Right ventricle myocardium superior (tissue), 1 donor: ENCODE measurements at places on chromosomes 6 and 20. TPM values are rescaled to one million over a fixed set of nuclear protein-coding genes. Genes with fewer than 3 reads are reported as not detected.

RALGAPB gene
- total RNA-seq: 21.5 TPM

HLA-DRB5 gene
- 17.7 TPM for total RNA-seq

CCDC170 gene
- 0.65 TPM for total RNA-seq

PTPRK gene
- total RNA-seq: 27.9 TPM

SIGLEC1 gene
- 9.6 TPM for total RNA-seq

SLC22A3 gene
- 1.2 TPM for total RNA-seq

THBD gene
- 11.8 TPM for total RNA-seq

ABCC10 gene
- total RNA-seq: 9.8 TPM

RFX6 gene
- not detected for total RNA-seq

CASS4 gene
- total RNA-seq: 0.40 TPM

GGTLC1 gene
- total RNA-seq: not detected

CNBD2 gene
- total RNA-seq: 3.8 TPM

NUS1 gene
- 13.3 TPM for total RNA-seq

MEP1A gene
- not detected for total RNA-seq

- DNase-seq: no peak
Measured at GRCh38 chr20:46398963-46399362, 7.5 kb downstream of the ELMO2 start.

DNA sequence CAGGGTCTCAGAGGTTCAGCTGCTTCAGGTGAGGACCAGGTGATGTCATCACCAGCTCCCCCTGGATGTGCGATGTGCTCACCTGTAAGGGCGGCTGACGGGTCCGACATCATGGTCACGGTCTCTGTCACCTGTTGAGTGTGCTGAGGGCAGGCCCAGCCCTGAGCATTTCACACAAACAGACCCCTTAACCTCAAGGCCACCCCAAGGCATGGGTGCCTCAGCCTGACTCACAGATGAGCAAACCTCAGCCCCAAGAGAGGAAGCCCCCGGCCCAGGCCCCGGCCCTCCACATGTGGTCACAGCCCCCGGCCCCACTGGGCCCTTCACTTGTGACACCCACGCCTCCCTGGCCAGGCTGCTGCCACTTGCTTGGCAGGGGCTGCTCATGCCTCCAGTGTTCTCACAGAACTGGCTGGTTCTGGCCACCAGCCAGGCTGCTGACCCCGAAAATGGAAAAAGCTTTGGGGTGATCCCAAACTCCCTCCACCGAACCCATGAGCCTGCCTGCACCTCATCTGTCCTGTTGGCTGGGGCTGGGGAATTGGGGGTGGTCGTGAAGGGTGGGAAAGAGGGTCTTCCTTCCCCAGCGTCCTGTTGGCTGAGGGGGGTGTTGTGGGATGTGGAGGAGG lies 33.3 kb downstream of the PRR18 start:
- DNase-seq: no peak

- peak; percentile 77 for DNase-seq
Measured at GRCh38 chr20:48635791-48636267, 192.0 kb downstream of the PREX1 start.

DNA sequence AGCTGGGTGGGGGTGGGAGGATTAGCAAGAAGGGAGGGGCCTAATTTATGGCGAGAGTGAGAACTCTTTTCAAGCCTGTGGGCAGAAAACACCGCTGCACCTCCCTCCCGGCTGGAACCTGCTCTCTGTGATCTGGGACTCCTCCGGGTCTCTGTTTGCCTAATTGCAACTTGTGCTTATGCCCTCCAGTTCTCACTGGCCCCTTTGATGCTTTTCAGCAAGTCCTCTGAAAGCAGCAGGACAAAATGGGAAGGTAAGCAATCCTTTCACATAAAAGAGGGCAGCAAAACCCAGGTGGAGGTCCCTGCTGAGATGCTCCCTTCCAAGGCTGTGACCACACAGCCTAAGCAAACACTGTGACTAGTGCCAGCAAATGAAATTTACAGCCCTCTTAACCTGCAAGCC lies 523.0 kb upstream of the FLRT3 start:
- no peak for DNase-seq

DNA sequence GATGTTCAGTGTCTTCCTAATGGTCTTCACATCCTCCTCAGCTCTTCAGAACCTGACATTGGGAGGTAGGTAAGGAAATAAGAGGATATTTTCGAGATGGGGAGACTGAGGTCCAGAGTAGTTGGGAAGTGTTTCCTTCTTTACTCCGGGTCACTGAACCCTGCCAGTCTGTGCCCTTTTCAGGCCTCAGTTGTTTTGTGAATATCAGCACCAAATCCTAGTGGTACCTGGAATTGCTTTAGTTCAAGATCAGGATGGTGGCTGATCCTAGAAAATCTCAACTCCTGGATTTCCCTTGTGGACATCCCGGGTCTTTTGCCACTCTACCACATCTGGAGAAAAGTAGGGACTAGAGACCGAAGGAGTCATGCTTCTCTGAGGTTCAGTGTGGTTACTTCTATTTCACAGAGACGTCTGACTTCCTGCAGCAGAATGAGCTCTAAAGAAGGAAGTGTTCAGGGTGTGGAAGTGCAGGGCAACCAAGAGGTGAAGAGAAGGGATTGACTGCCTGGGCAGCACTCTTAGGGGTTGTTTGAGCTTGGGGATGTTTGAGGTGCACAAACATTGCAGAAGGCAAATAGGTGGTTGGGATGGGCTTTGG lies 995 bp downstream of the STK4 start:
- no peak for DNase-seq

DNA sequence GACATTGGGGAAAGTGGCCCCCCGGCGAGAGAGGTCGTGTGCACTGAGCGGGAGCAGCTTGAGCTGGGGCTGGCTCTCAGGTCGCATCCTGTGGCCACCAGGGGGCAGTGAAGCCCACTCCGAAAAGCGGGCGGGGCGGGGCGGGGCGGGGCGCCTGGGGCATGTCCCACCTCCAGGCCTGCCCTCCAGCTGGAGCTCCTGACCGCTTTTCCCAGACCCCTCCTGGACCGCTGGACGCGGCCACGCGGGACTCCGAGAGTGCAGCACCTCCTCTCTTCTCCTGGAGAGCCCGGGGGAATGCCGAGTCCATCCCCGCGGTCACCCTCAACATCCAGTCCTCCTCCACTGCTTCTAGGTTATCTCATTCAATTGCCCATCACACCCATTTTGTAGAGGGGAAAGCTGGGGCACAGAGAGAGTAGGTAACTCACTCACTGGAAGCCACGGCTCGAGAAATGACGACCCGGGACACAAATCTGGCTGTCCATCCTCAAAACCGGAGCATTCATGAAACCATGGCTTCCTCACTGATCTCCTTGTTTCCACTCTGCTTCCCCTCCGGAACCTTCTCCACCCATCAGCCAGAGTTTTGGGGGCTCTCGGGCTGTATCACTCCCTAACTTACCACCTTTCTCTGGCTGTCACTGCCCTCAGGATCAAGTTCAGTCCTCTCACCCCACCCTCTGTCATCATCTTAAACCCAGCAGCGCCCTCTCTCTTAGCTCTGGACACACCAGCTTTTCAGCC lies 24.1 kb downstream of the COX4I2 start:
- DNase-seq: peak; percentile 89

GRCh38 chr20:34164381-34164984 lies 52.4 kb upstream of the EIF2S2 start:
- no peak for DNase-seq

DNA sequence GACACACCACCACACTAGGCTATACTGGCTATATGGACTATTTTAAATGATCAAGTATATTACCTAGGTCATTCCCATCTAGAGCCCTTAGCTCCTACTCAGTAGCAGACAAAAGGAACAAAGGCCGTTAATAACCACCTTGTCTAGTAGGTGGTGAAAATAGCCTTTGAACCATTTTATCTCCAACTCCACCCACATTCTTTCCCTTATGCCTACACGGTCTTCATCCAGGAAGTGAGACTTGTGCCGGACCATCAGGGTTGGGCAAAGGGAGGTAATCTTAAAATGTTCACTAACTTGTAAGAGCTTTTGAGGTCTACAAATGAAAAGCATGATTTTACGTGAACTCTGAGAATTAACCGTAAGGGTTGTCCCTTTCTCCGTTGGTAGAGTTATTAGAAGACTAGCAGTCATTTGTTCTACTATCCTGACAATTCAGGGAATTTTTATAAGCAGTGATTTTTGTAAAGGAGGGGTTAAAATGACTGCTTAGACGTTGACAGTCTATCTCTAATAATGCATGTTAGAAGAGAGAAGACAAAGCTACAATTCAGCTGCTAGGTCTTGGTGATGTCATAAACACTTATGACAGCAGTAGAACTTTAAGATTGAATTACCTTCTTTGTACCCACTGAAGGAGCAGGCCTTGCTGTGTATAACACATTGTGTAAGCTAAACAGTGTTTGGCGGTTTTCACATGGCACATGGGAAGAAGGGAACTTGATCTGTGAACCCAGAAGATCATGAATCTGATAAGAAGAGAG lies 371.8 kb upstream of the JAG1 start:
- no peak for DNase-seq

- DNase-seq: no peak
Measured at GRCh38 chr20:38874460-38875174, 51.6 kb upstream of the FAM83D start.

- DNase-seq: no peak
Measured at GRCh38 chr6:52162940-52163908, 23.0 kb upstream of the IL17A start.

DNA sequence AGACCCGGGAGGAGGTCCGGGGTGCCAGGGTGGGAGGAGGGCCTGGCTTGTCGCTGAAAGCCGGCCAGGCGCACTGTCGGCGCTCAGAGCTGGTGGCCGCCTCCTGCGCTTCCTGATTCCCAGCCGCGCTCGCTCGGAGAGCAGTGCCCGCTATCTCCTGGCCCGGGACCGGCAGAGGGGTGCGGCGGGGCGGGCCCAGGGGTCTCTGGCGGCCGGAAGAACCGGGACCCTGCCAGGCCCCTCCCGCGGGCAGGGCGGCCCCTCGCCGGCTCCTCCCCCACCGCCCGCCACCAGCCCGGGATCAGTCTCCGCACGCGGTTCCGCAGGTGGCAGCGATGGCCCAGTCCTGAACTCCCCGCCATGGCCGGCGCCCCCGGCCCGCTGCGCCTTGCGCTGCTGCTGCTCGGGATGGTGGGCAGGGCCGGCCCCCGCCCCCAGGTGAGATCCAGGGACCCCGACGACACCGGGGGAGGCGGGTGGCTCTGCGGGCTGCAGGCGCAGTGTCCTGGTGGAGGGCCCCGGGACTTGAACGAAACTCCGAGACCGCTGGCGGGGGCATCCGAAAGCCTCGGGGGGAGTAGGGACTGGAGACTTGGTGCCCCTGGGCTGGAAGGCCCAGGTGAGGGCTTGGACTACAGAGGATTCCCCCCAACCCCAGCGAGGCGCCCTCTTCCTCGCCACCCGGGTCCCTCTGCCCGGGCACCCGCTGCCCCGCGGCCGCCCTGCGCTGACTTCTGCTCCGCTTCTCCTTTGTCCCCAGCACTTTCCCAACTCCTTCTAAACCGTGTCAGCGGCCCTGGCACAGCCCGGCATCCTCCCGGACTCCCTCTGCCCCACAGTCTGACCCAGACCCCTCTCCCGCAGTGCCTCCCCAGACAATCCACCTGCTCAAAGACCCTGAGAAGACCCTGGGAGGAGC lies at the start of gene GLP1R:
TSS of gene GLP1R (plus strand) at position 301 of the 919 bp plus-strand sequence. CDS start at position 361, 60 bp downstream.
- no peak for DNase-seq

- DNase-seq: no peak
Measured at GRCh38 chr6:166900130-166900708, 56.1 kb downstream of the RNASET2 start.

- no peak for DNase-seq
Measured at GRCh38 chr6:112149719-112150263, 62.4 kb downstream of the FAM229B start.

DNA sequence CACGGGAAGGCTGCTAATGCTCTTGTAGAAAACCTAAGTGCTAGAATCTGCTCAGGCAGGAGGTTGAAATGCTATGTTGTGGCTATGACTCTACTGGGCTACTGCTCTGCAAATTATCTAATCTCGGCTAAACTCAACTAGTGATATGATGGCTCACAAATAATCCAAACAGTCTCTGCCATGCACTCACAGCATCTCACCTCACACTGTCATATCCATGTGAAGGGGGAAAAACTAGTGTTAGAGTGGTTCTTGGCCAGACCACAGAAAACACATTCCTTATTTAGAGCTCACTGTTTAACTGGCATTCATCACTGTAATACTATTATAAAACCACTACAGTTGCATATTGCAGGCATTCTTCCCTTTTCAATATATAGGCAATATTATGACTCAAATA lies 81.8 kb upstream of the DST start:
- no peak for DNase-seq

GRCh38 chr20:41140226-41141133 lies 3.1 kb downstream of the PLCG1 start:
- no peak for DNase-seq

- DNase-seq: no peak
Measured at GRCh38 chr6:42984924-42985475, 630 bp downstream of the PPP2R5D start.

DNA sequence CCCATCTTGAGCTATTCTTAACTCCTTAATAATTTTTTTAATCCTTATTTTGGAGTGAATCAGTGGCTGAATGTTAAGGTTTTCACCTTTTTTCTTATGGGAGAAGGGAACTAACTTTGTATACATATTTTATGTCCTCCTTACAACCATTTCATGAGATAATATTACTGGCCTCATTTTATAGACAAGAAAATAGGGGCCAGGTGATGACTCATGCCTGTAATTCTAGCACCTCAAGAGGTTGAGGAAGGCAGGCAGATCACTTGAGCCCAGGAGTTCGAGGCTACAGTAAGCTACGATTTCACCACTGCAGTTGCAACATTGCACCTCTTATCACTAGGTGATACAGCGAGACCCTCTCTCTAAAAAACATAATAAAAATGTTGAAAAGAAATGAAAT lies 128.7 kb downstream of the TMEM242 start:
- no peak for DNase-seq

DNA sequence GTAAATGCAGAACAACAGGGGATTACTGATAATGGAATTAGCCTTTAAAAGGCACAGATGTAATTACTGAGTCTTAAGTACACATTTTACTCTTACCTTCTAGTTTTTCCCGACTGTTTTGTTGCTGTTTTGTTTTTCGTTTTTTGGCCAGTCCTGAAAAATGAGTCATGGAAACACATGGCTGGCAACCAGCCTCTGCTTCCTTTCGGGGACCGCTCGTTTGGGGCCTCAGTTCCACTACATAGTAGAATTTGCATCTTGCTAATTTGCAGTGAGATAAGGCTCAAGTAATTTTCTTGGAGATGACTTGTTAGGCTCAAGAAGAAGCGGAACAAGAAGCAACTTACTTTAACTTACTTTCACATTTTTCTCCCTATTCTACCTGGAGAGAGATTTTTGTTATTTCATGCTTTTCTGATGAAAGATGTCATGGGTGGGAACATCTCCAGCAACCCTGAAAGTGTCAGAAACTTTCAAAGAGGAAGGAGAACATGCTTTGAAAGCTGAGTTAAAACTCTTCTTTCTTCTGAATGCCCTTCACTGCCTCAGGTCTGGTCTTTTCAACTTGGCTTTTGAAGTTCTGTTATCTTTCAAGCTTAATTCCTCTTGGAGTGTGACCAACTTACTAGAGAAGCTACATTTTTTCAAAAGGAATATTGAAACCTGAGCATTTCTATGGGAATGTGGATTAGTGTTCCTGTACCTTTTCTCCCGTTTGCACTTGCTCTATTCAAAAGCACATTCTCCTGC lies 71.5 kb upstream of the HDAC2 start:
- DNase-seq: no peak
